Activated CD8-positive, alpha-beta T cell treated with anti-CD3 and anti-CD28 coated beads for 36 hours (primary cell): ENCODE measurements at places on chromosomes 2 and 18.

DNA sequence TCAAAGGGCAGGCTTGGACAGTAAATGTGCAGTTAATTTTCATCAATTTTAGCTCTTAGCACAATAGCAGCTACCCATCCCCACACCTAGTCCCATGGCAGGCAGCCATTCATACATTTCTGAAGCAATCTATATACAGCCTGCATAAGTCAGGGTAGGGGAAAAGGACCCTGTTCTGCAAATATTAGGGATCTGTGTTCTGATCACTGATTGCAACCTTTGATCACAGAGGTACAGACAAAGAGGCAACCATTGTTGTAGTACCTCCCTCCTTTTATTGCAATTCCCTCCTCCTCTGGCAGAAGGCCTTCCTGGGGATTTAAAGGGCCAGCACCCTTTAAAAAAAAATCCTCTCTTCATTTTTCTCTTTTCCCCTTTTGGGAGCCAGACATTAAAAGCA is 58.3 kb downstream of the KANSL1L start:
- no peak for DNase-seq

DNA sequence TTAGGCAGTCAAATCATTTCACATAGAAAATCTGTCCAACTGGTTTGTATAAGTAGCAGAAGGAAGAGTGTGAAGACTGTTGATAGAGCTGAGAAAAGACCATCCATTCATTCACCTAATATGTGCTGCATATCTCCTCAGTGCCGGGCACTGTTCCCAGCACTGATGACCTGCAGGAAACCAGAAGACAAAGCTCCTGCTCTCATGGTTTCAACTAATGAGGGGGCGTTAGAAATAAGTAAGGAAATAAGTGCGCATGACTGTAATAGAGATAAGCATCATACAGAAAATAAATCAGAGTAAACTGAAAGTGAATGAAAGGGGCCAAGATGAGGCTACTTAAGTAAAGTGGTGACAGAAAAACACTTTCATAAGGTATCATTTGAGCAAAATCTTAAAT is 427.5 kb upstream of the CDH20 start:
- DNase-seq = no peak

- DNase-seq = no peak
Measured at GRCh38 chr18:41630232-41630886, 324.7 kb upstream of the PIK3C3 start.

GRCh38 chr2:10545556-10545955 is 97.4 kb upstream of the ODC1 start:
- DNase-seq = no peak

DNA sequence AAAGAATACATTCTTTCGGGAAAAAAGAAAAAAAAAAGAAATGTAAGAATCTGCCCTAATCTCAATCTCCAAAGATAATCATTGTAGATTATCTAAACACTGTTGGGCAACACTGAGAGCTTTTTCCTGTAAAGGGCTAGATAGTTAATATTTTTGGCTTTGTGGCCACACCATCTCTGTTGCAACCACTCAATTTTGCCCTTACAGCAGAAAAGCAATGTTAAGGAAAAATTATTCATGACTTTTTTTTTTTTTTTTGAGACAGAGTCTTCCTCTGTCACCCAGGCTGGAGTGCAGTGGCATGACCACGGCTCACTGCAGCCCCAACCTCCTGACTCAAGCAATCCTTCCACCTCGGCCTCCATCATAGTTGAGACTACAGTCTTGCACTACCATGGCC is 17.3 kb upstream of the FZD5 start:
- DNase-seq = no peak
